CD4-positive, CD25-positive, alpha-beta regulatory T cell (primary cell): ENCODE measurements at places on chromosomes 16 and 17.

GRCh38 chr17:31580706-31581490 lies 189.4 kb downstream of the RAB11FIP4 start:
- no peak for DNase-seq

GRCh38 chr17:45394913-45395568 lies 37.6 kb downstream of the ARHGAP27 start:
- no peak for DNase-seq

GRCh38 chr16:9906218-9906617 lies 276.0 kb downstream of the GRIN2A start:
- no peak for DNase-seq

DNA sequence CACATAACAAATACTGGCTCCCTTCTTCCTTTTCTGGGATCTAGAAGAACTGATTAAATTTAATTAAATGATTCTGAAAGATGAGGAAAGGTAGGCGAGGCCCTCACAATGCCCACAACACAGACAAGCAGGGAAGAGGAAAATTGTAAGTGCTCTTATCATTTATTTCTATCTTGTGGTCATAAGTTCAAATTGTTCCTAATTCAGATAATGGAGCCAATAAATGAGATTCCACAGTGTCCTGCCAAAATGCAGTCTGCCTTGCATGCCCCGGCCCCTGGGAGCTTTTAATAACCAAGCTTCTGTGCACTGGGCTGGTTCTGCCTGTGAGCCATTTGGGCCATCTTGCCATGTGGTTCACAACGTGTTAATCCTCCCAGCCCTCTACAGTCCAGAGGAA lies 97.0 kb downstream of the CMC2 start:
- DNase-seq: no peak

GRCh38 chr17:74212209-74212912 lies 1.0 kb upstream of the TTYH2 start:
- DNase-seq: no peak

DNA sequence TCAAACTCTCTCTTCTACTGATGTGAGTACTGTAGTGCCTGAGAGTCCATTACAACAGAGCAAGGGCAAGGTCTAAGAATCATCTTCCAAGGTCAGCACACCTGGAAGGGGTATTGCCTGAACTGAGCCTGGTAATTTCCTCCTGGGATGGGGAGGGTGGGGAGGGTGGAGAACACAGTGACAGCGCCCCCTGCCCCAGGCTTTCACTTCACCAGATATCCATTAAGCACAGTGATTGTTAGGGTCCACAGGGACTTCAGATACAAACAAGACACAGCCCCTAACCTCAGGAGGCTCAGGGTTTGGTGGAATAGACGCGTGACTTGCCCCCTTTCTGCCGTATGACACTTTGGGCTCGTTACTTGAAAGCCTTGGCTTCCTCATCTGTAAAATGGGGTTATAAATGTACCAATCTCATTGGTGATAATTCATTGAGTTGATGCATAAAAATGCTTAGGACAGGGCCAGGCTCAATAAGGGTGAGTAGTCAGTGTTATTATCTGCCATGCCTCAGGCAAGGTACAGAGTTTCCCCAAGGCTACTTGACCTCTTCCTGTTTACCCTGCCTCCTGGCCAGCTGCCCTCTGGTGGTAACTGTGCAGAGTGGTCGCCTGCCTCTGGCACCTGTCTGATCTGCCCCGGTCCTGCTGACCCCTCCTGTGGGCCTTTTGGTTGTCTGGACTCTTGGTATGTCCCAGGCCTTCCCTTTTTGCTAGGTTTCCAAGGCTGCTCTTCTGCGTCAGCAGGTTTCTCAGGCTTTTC lies 13.1 kb upstream of the BRD7 start:
- DNase-seq: no peak
